Stimulated activated memory B cell treated with anti-CD40 and anti-IgM and Interleukin-4, amounts not matched to agents 10 μg/mL and 1 μg/mL and 100 μg/mL, for 72 hours (primary cell): ENCODE measurements at places on chromosomes 1 and 21.

DNA sequence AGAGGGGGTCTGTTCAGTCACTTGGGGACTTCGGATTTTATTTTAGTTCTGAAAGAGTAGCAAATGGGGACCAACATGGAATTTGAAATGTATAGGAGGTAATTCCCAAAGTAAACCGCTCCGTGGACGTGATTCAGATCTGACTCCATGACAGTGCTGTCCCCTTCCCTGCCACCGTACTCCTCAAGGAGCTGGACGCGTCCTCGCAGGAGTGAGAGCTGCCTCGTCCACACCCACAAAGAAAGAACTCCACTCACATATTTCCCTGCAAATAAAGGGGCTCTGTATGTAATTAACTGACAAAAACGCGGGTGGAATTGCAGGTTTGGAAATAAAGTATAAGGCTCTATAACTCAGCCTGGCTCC lies 183.6 kb downstream of the ETS2 start:
- H3K36me3 ChIP-seq, result no peaks in the 10 kb centered on the region
- no peak overlapping the region for H3K27ac ChIP-seq
- peaks cover 17% of the 10 kb centered on the region for H3K4me1 ChIP-seq
- H3K27me3 ChIP-seq, result peaks cover 81% of the 10 kb centered on the region
- ATAC-seq, result no peak
- no peak overlapping the region for H3K4me3 ChIP-seq

- H3K36me3 ChIP-seq, result no peaks in the 10 kb centered on the region
- no peak overlapping the region for H3K27ac ChIP-seq
These were observed 148.1 kb downstream of the ADSS2 start for GRCh38 chr1:244303610-244303969.

DNA sequence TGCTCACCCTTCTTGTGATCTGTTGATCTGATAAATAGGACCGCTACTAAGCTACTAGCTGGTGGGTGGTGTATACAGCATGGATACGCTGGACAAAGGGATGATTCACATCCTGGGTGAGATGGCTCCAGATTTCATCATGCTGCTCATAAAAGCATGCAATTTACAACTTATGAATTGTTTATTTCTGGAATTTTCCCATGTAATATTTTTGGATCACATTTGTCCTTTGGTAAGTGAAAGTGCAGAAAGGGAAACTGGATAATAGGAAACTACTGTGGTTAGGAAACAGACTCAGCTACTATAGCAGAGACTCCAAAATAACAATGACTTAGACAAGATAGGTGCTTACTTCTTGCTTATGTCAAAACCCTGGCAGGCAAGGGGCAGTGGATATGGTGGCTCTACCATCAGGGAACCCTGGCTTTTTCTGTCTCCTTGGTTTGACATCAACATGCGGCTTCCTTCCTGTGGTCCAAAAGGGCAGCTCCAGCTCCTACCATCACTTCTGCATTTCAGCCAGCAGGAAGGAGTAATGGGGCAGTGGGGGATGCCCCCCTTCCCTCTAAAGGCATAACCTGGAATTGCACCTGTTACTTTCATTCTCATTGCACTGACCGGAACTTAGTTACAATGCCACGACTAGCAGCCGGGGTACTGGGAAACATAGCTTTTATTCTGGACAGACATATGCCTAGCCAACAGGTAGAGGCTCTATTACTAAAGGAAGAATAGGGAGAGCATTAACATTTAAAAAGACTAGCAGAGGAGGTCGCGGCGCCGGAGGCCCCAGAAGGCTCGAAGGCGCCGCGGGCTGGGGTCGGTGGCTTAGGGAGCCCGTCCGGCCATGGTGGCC lies 13.8 kb upstream of the AK2 start:
- no peak for ATAC-seq
- H3K4me3 ChIP-seq, result no peak overlapping the region

DNA sequence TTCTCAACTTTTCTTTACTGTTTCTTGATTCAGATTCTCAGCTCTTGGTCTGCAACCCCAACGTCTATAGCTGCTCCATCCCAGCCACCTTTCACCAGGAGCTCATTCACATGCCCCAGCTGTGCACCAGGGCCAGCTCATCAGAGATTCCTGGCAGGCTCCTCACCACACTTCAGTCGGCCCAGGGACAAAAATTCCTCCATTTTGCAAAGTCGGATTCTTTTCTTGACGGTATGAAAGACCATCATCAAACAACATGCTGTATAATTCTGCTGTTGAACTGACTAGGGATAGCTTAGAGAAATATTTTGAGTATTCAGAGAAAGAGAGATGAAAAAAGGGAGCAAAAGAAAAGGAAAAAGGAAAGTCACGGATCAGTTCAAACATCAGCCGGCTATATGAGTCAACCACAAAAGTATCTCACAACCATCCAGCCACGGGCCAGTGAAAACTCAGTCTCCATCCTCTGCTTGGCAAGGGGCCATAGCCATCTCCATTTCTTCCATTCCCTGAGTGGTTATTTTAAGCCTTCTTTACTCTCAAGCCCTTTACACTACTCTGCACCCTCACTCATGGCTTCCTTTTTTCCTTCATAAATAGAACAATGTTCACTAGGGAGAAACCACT lies 14.1 kb downstream of the DNASE2B start:
- no peaks in the 10 kb centered on the region for H3K4me1 ChIP-seq
- no peak for ATAC-seq
- H3K4me3 ChIP-seq, result no peak overlapping the region
- no peak overlapping the region for H3K27ac ChIP-seq
- H3K36me3 ChIP-seq, result no peaks in the 10 kb centered on the region

DNA sequence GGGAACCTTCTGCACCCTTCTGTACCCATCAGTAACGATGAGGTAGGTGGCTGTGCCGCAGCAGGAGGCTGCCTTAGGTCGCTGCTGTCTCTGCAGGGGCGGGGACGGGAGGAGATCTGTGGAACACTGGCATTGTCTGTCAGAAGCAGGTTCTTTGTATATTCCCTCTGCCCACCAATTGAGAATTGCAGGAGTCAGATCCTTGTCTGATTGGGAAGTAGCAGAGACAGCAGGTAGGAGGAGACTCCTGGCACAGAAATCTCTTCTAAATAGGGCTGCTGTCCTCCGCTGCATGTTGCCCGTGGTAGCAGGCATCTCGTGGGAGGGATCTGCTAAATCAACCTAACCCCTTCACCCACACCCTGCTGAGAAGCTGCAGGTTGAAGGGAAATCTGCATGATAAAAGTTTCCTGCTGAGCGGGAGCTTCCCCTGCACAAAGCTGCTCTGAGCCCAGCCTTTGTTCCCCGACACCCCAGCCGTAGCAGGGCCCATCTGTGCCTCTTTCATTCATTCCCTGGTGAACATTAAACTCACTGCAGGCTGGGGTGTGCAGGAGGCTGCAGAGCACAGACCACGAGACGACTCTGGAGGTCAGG lies 15.9 kb downstream of the SARS1 start:
- no peaks in the 10 kb centered on the region for H3K27me3 ChIP-seq
- peaks cover 28% of the 10 kb centered on the region for H3K36me3 ChIP-seq
- no peak overlapping the region for H3K27ac ChIP-seq
- ATAC-seq, result no peak
- H3K4me3 ChIP-seq, result no peak overlapping the region

DNA sequence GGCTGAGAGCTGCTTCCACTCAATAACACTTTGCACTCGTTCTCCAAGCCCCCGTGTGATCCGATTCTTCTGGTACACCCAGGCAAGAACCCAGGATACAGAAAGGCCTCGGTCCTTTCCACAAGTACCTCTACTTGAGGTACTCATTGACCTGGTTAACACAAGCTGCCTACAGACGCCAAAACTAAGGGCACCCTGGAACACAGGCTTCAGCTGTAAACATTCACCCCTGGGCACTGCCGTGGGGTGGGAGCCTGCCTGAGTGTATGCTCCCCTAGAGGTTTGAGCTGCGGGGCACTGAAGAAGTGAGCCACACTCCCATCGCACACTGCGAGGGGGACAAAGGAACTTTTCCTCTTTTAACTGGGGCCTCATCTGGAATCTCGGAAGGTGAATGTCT lies 30.5 kb downstream of the LRRC3 start:
- H3K36me3 ChIP-seq, result no peaks in the 10 kb centered on the region
- H3K4me1 ChIP-seq, result no peaks in the 10 kb centered on the region
- H3K4me3 ChIP-seq, result no peak overlapping the region
- ATAC-seq, result no peak

- no peaks in the 10 kb centered on the region for H3K27me3 ChIP-seq
- ATAC-seq, result no peak
- peaks cover 9% of the 10 kb centered on the region for H3K36me3 ChIP-seq
- H3K4me3 ChIP-seq, result no peak overlapping the region
- no peak overlapping the region for H3K27ac ChIP-seq
These were observed 212.6 kb downstream of the TNR start for GRCh38 chr1:175530622-175531375.

- no peaks in the 10 kb centered on the region for H3K27me3 ChIP-seq
- no peak overlapping the region for H3K4me3 ChIP-seq
- ATAC-seq, result no peak
- H3K4me1 ChIP-seq, result peaks cover 14% of the 10 kb centered on the region
- peaks cover 56% of the 10 kb centered on the region for H3K36me3 ChIP-seq
These were observed 9.5 kb upstream of the YRDC start for GRCh38 chr1:37817481-37817880.

- H3K27me3 ChIP-seq, result peaks cover 46% of the 10 kb centered on the region
- H3K4me1 ChIP-seq, result no peaks in the 10 kb centered on the region
- no peak overlapping the region for H3K27ac ChIP-seq
- no peaks in the 10 kb centered on the region for H3K36me3 ChIP-seq
- no peak for ATAC-seq
These were observed 53.9 kb downstream of the PRSS38 start for GRCh38 chr1:227869279-227869842.

GRCh38 chr1:205303247-205303888 lies 18.2 kb downstream of the NUAK2 start:
- H3K27me3 ChIP-seq, result no peaks in the 10 kb centered on the region
- peaks cover 70% of the 10 kb centered on the region for H3K36me3 ChIP-seq
- H3K27ac ChIP-seq, result no peak overlapping the region
- ATAC-seq, result no peak

DNA sequence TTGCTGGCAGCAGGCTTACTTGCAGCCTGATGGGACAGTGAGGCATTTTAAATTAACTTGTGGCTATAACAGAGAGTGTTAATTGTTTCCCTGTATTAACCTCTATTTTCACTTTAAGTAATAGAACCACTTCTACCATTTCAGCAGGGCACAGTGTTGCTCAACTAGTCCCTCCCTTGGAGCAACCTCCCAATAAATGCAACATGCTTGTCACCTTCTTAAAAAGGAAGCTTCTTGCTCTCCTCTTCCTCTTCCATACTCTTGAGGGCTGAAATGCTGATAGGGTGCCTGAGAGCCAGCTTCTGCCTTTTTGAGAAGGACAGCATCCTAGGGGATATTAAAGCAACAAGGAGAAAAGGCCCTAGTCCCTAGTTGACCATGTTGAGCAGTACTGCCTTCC lies 52.1 kb downstream of the C4BPA start:
- no peak for ATAC-seq
- H3K4me1 ChIP-seq, result peaks cover 5% of the 10 kb centered on the region
- H3K27me3 ChIP-seq, result peaks cover 19% of the 10 kb centered on the region
- no peak overlapping the region for H3K27ac ChIP-seq
- H3K4me3 ChIP-seq, result no peak overlapping the region

DNA sequence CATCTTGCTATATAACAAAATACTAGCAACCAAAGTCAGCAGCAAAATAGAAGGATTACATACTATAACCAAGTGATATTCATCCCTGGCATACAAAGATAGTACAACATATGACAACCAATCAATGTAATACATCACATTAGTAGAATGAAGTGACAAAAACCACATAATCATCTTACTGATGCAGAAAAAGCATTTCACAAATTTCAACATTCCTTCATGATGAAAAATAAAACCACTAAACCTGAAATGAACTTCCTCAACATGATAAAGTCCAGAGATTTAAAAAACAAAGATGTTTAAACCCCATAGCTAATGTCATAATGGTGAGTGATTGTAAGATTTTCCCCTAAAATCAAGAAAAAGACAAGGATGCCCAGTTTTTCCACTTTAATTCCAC lies 18.6 kb downstream of the RO60 start:
- no peaks in the 10 kb centered on the region for H3K4me1 ChIP-seq
- H3K4me3 ChIP-seq, result no peak overlapping the region
- H3K27me3 ChIP-seq, result no peaks in the 10 kb centered on the region
- no peak overlapping the region for H3K27ac ChIP-seq
- H3K36me3 ChIP-seq, result peaks cover 40% of the 10 kb centered on the region

DNA sequence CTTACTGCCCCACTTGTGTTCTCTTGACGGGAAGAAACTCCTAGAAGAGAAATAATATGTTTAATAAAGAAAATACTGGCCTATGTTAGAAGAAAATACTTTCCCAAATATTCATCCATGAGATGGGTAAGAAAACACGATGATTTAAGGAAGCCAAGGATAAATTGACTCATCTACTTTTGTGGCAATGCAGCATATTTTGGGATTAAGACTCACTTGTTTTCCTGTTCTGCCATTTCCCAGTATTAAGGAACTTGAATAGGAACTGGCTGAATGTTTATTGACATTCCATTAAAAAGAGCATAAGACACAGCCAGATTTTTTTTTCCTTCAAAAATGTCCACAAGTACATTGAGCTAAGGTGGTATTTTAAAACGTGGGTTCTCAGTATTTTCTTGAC lies 10.9 kb upstream of the ADAMTS5 start:
- no peaks in the 10 kb centered on the region for H3K27me3 ChIP-seq
- H3K4me3 ChIP-seq, result no peak overlapping the region
- no peak for ATAC-seq
- no peaks in the 10 kb centered on the region for H3K4me1 ChIP-seq
- H3K27ac ChIP-seq, result no peak overlapping the region

- H3K4me1 ChIP-seq, result no peaks in the 10 kb centered on the region
- no peak overlapping the region for H3K27ac ChIP-seq
- H3K27me3 ChIP-seq, result peaks cover 35% of the 10 kb centered on the region
These were observed 36.8 kb upstream of the PTPRF start for GRCh38 chr1:43493661-43494450.

- ATAC-seq, result no peak
- no peaks in the 10 kb centered on the region for H3K4me1 ChIP-seq
- H3K4me3 ChIP-seq, result no peak overlapping the region
- H3K27me3 ChIP-seq, result no peaks in the 10 kb centered on the region
- no peak overlapping the region for H3K27ac ChIP-seq
These were observed 18.4 kb upstream of the SPATC1L start for GRCh38 chr21:46202592-46203202.

- no peaks in the 10 kb centered on the region for H3K27me3 ChIP-seq
- H3K36me3 ChIP-seq, result peaks cover 23% of the 10 kb centered on the region
- H3K4me1 ChIP-seq, result peaks cover 48% of the 10 kb centered on the region
- no peak overlapping the region for H3K4me3 ChIP-seq
These were observed 9.2 kb downstream of the ZBTB48 start for GRCh38 chr1:6588893-6589520.

- ATAC-seq, result no peak
- H3K36me3 ChIP-seq, result no peaks in the 10 kb centered on the region
- H3K4me3 ChIP-seq, result no peak overlapping the region
These were observed 230.4 kb downstream of the DNM3 start for GRCh38 chr1:172071746-172072145.

DNA sequence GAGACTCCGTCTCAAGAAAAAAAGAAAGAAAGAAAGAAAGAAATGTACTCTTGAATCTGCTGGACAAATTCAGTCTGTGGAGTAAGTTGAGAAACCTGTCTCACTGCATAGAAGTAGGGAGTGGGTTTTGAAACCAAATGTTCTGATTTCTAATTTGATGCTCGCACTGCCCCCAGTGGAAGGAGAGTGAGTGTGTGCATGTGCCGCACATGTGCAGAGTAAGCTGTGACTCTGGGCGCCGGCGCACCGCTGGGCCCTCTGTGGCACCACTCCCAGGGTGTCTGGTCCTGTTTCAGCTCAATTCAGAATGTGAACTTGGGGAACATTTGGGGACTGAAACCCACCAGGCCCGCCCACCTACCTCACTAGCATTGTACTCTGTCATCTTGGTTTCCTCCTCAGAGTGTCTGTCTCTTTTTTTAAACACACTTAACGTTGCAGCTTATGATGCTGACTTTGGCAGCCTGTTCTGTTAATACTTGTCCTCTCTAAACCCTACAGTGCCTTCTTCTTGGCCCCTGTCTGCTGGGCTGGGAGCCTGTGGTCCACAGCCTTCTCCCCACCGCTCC lies 104.6 kb downstream of the CACNA1E start:
- no peaks in the 10 kb centered on the region for H3K4me1 ChIP-seq
- H3K36me3 ChIP-seq, result no peaks in the 10 kb centered on the region
- no peaks in the 10 kb centered on the region for H3K27me3 ChIP-seq
